ENCODE measurements at places on chromosomes 5 and 9.

GRCh38 chr9:127122176-127123063 lies at the start of gene ANGPTL2:
Gene ANGPTL2 (minus strand): TSS chr9:127122635. CDS start chr9:127108731, 13,904 bp downstream.
- DNase-seq: peak; percentile 3

GRCh38 chr9:19600538-19600937 lies 188.3 kb downstream of the SLC24A2 start:
- DNase-seq: no peak

GRCh38 chr9:131382850-131383729 lies 10.8 kb upstream of the PRRC2B start:
- no peak for DNase-seq

GRCh38 chr9:77957652-77958051 lies 74.0 kb downstream of the GNAQ start:
- DNase-seq: no peak

GRCh38 chr9:1046639-1047572 lies 3.3 kb upstream of the DMRT2 start:
- DNase-seq: peak; percentile 10

GRCh38 chr9:124659099-124659659 lies 111.9 kb downstream of the NR6A1 start:
- DNase-seq: peak; percentile 37

GRCh38 chr5:78792345-78793055 lies 143.9 kb upstream of the LHFPL2 start:
- DNase-seq: no peak

All from activated CD4-positive, alpha-beta T cell treated with anti-CD3 and anti-CD28 coated beads, Interleukin-2, amount 50 U/mL, for 48 hours (primary cell).